OCI-LY7 (cell line): ENCODE measurements at places on chromosomes 6 and 20.

DNA sequence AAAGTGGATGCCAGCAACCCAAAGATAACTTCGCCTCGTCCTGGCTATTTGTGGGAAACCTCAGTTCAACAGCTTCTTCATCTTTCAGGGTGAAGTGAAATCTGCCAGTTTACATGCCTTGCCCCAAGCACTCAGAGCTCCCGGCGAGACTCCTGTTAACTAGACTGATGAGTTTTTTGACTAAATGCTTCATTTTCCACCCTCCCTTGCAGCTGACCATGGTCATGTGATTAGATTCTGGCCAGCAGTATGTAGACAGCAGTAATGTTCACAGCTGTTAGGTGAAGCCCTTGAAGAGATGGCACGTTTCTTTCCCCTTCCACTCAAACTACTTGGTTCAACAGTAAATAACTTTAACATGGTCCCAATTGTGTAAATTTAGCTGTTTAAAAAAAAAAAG lies 718.8 kb upstream of the FLRT3 start:
- DNase-seq, result no peak

- no peak for DNase-seq
Measured at GRCh38 chr6:51077821-51078518, 259.3 kb downstream of the TFAP2B start.

- no peak for DNase-seq
Measured at GRCh38 chr6:98230250-98230649, 604.1 kb upstream of the POU3F2 start.

DNA sequence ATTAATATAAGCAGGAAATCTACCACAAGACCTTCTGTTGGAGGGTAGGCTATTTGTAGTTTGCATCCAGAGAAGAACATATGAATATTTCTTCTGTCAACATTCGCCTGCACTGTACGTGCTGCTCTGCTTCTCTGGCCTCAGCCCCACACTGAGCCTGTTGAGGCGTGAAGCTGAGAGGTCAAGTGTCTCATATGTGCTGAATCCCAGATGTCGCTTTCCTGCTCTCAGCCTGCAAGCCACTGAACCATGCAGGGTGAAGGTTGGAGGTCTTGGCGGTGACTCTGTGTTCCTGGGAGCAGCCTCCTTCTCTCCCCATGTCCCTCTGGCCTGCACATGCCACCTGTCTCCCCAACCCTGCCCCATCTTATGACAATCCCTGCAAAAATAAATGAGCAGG lies 83.6 kb downstream of the TMEM170B start:
- DNase-seq, result no peak

DNA sequence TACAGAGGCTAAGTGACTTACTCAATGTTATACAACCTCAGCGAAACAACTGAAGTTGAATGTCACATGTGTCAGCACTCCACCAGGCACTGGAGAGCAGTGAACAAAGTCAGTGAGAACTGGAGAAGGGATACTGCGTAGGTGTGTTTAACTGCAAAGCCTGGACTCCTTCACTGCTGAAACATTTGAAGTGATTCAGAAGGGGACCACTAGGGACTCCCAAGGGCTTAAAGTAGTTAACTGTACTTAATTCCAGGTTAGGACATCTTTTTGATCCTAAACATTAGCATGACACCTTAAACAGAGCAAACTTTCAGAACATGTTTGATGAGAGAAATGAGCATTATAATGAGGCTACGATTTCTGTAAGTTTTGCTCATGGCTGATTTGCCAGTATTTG lies 45.0 kb upstream of the ZBTB24 start:
- peak; percentile 19 for DNase-seq
